ENCODE measurements at places on chromosomes 12 and 14.

DNA sequence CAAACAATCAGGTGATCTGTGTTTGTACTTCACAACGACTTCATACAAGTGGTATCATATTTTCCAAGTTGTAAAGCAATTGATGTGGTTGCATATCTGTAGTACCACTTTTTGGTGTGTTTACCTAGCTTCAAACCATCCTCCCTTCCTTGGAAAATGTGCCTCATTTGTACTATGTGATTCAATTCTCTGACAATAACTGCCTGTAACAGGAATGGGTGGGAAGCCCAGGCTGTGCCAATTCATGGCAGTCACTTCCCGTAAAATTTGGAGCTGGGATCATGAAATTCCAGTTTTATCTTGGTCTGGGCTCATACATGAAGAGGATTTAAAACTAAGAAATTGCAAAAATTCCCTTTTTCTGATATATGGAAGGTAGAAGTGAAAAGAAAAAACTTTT, 250.1 kb downstream of the DIO2 start:
- no peak for DNase-seq

GRCh38 chr12:111557271-111558106, 41.6 kb downstream of the ATXN2 start:
- peak; percentile 59 for DNase-seq

GRCh38 chr12:24795699-24796347, 153.1 kb downstream of the BCAT1 start:
- no peak for DNase-seq

DNA sequence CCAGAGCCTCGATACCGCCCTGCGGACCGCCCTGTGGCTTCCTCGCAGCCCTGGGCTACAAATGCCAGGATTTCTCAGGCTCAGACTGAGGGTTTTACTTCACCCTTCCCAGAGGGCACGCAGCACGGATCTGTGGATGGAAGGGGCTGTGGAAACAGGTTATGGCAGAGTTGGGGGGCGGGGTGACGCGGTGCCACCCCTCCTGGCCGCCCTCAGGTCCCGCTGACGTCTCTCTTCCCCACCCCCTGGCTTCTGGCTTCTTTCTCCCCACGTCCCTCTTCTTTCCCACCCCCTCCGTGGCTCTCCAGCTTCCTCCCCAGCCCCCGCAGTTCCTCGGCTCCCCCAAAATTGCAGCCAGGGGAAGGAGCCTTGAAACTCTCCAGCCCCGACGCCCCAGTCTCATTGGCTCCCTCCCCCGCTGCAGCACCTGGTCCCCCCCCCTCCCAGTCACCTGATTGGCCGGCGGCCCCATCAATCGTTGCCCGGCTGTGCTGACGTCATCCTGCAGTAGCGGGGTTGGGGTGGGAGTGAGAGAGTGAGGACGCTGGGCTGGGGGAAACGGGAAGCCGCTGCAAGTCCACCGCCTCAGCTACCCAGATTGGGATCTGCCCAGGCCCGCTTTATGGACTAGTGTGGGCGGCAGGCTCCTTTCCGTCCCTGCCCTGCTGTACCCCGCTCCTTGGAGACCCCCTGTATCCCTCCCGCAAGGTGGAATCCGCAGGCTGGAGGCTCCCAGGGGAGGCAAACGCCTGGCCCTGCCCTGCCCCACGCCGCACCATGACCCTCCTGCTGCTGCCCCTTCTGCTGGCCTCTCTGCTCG, at the start of gene CLSTN3:
Gene CLSTN3 (plus strand): TSS at position 500 of the 820 bp plus-strand sequence. CDS start 278 bp downstream, at position 778.
- peak; percentile 74 for DNase-seq

DNA sequence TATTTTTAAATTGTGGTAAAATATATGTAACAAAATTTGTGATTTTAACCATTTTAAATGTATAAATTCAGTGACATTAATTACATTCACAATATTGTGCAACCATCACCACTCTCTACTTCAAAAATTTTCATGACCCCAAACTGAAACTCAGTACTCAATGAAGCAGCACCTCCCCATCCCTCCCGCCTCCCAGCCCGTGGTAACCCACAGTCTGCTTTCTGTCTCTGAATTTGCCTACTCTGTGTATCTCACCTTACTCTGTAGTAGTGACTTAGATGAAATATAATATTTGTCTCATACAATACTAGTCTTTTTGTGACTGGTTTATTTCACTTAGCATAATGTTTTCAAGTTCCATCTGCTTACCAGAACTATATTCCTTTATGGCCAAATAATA, 36.2 kb downstream of the EML1 start:
- no peak for DNase-seq

DNA sequence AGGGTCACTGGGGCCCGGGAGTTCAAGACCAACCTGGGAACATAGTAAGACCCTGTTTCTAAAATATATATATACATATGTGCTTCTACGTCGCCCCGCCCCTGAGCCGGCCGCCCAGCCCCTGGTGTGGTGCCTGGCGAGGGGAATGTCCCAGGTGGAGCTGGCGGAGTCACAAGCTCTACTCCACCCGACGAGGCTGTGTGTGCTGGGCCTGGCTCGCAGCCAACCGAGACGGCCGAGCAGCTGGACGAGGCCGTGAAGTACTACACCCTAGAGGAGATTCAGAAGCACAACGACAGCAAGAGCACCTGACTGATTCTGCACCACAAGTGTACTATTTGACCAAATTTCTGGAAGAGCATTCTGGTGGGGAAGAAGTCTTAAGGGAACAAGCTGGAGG, 22.1 kb upstream of the ITPK1 start:
- no peak for DNase-seq

- no peak for DNase-seq
These were observed 11.1 kb upstream of the ANO6 start for GRCh38 chr12:45204757-45205156.

DNA sequence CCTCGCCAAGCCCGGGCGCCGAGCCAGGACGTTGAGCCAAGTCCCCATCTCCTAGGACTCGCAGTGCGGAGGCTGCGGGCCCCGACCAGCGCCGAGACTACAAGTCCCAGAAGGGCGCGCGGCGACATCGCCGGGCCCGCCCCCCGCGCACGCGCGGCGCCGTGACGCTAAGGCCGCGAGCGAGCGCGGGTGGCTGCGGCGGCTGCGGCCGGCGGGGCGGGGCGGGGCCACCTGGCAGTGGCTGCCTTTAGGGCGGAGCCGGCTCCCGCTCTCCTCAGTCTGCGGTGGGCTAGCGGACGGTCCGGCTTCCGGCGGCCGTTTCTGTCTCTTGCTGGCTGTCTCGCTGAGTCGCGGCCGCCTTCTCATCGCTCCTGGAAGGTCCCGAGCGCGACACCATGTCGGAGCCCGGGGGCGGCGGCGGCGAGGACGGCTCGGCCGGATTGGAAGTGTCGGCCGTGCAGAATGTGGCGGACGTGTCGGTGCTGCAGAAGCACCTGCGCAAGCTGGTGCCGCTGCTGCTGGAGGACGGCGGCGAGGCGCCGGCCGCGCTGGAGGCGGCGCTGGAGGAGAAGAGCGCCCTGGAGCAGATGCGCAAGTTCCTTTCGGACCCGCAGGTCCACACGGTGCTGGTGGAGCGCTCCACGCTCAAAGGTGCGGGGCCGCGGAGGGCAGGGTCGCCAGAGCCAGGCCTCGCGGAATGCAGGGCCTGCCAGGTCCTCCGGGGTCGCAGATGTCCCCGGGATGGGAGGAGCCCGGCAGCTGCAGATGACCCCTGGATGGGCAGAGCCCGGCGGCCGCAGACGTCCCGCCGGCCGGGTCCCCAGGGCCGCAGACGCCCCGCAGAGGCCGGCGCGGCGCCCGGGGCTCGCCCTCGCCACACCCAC, at the start of gene DYNC1H1:
Gene DYNC1H1 (plus strand): TSS at position 277 of the 884 bp plus-strand sequence. CDS start 119 bp downstream, at position 396.
- peak; percentile 92 for DNase-seq

- DNase-seq: no peak
These were observed 3.2 kb downstream of the TMBIM4 start for GRCh38 chr12:66166561-66166960.

- peak; percentile 61 for DNase-seq
These were observed 66.6 kb downstream of the BTG1 start for GRCh38 chr12:92079054-92079385.

- DNase-seq: peak; percentile 19
These were observed 208.9 kb downstream of the PIK3C2G start for GRCh38 chr12:18470251-18470650.

DNA sequence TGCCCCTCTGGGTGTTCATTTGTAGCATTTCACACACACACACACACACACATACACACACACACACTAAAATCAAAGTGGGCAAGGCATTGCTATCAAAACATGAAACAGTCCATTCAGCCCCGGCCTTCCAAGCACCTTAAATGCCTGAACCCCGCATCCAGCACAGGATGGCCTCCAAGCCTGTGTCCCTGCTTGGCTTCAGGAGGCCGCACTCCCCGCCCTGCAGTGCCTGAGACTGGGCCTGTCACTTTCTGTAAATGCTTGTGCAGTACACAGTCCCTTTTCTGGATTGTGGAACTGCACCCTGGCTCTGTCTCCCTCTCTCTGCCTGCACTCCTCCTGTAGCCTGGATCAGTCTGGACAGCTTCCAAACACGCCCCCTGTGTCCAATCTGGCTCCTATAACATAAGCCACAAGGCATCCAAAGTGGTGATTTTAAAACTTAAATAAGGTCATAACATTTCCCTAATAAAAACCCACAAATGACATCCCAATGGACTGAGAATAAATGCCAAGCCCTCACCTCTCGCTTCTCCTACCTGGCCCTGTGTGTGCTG, 972.2 kb upstream of the TMEM132C start:
- peak; percentile 36 for DNase-seq

- no peak for DNase-seq
These were observed 191.1 kb downstream of the GRIN2B start for GRCh38 chr12:13790317-13790716.

DNA sequence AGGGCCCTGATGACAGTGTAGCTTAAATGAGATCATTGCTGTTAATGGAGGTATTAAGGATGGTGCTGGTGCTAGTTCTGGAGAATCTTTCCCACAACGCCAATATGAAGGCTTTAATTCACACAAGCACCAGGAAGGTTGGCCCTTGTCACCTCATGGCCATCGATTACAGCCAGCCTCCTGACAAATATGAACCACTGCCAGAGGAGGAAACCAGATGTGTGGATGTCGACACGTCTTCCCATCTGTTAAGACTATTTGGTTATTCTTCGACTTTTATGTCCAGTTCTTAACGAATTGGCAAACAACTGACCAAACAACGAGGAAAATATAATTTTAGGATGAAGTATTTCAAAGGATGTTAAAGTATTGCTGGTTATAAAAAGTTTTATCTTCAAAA, 79.5 kb downstream of the PIK3C2G start:
- no peak for DNase-seq

- no peak for DNase-seq
These were observed 84.6 kb upstream of the DYNC1H1 start for GRCh38 chr14:101879529-101880336.

DNA sequence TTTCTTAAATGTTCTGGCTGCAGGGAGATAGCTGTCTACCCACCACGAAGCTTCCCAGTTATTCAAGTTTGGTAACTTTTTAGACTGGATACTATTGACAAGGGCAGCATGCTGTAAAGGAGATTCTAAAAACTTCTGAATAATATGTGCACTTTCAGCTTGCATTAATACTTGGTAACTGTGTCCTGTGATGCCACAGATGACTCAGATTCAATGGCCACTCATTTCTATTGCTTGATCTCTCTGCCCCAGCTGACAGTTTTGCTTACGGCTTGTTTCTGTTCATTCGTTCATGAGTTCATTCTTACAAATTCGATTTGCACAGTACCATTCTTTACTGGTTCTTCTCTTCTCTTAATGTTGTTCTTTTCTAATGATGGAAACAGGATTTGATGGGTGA, 142.8 kb downstream of the PELI2 start:
- no peak for DNase-seq

DNA sequence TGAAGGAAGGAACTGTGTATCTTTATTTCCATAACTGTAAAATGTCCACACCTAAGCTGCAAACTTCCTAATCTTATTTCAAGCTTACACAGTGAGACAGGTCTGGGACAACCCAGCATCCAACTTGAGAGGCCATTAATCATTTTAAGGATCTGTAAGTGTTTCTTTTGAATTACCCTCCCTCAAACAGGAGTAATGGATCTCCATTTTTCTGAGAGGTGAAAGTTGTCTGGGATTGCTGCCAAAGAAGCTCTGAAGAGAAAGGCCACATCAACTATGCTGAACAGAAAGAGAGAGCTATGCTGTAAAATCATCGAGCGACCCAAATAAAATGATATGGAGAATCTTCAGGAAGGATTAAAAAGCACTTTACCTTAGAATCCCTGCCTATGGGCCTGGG, 131.7 kb upstream of the CPNE8 start:
- no peak for DNase-seq

- DNase-seq: peak; percentile 31
These were observed 2.4 kb downstream of the ATF7 start for GRCh38 chr12:53623548-53624385.

- DNase-seq: no peak
These were observed 42.9 kb upstream of the FAM222A start for GRCh38 chr12:109670731-109671130.

DNA sequence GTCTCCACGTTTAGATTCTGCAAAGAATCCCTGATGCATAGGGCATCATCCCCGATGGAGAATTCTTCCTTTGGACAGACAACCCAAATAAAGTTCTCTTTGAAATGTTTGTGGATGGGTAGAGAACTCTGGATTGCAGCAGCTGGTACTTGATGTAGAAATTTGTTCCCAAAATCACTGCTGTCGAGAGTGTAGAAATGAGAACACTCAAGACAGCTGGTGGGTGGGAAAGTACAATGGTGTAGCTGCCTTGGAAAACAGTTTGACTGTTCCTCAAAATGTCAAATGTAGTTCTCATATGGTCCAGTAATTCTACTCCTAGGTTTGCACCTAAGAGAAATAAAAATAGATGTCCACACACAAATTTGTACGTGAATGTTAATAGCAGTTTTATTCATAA, 671.5 kb upstream of the TMEM132C start:
- no peak for DNase-seq

- no peak for DNase-seq
These were observed 48.1 kb downstream of the FBRSL1 start for GRCh38 chr12:132537836-132538662.

DNA sequence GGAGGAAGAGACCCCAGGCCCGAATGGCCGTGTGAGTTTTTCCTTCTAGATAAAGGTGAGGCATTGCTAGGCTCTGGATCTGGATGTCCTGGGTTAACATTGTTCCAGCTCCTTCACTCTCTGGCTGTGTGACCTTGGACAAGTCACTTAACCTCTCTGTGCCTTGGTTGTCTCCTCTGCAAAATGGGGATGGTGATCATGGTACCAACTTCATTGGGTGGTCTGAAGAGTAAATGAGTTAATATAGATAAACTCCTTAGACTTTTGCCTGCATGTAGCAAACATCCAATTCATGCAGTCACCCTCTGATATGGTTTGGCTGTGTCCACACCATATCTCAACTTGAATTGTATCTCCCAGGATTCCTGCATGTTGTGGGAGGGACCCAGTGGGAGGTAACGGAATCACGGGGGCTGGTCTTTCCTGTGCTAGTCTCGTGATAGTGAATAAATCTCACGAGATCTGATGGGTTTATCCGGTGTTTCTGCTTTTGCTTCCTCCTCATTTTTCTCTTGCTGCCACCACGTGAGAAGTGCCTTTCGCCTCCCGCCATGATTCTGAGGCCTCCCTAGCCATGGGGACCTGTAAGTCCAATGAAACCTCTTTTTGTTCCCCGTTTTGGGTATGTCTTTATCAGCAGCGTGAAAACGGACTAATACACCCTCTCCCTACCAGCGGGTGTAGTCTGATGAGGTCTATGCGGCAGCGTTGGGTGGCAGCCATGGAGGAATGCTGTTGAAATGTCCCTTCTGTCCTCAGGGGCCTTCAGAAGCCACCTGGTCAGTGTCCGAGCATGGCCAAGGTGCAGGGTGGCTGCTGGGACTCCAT, 256.1 kb downstream of the GLT1D1 start:
- DNase-seq: no peak

- DNase-seq: no peak
These were observed 45.0 kb downstream of the ARMH4 start for GRCh38 chr14:58107041-58107440.

- DNase-seq: no peak
These were observed 55.0 kb downstream of the TMX1 start for GRCh38 chr14:51294951-51295525.

Data from fibroblast of skin of right quadriceps (primary cell).